ENCODE measurements at places on chromosomes 5 and 9.

DNA sequence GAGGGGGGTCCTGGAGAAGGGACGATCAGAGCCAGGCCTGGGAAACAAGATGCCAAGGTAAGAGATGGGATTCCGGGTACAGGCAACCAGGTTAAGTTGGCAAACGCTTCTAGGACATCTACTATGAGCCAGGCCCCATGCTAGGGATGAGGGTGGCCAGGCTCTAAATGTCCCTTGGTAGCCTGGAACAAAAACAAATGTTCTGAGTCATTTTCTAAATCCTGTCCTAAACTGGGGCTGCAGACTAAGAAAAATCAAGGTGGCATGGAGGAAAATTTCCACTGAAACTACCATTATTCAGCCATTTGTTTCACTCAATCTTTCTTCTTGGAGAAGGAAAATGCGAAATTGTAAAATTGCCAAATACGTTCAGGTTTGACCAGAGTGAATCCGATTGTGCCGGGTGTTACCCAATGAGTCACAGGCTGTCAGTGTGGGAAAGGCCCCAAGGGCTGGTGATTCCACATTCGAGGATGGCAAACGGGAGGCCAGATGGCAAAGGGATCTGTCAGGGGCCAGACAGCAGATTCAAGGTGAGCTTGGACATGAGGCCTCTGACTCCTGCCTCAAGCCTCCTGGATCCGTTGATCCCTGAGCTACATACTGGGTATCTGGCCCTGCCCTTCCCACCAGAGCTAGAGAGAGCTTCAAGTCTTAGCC lies 57.6 kb downstream of the PAX5 start:
- DNase-seq, result no peak

GRCh38 chr9:104503963-104504362 lies at the start of gene OR13F1:
Gene OR13F1, plus strand, starts transcription at chr9:104504263. Its CDS starts 0 bp downstream, at chr9:104504263.
- no peak for DNase-seq

DNA sequence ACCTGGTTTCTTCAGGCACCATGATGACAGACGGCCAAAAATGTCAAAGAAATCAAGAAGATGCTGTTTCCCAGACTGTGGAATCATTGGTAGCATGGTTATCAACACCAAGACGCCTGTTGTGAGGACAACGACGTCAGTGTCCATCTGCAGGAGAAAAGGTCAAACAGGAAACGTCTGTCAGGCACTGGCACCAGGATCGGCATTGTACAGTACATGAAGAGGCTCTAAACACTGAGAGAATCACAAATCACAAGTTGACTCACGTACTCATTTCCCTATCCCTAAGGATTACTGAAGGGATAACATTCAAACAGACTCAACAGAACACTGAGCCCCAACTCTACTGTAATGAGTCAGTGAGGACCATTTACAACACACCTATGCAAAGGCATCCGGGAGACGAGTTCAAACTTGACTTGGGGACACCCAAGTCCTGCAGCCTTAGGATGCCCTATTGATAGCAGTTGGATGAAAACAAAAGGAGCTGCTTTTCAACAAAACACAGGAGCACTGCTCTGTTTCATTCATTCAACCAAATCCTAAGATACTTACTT lies 21.0 kb downstream of the TSC1 start:
- no peak for DNase-seq

- DNase-seq, result no peak
Observed at GRCh38 chr9:109812818-109813281, 32.9 kb downstream of the PALM2AKAP2 start.

DNA sequence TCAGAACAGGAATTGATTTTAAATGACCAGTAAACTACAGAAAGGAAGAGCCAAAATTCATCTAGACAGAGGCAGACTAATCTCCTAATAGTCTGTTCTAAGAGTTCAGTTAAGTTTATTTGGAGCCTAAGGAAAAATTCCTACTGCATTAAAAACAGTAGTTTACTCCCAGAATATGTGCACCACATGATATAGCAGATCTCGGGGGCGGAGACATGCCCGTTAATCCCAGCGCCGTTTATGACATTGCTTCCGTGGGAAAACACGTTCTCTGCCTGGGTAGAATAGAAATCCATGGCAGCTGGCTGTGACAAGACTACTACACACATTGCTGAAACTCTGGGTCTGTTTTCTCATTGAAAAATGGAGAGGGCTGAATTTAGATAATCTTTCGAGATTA lies 11.4 kb downstream of the HABP4 start:
- DNase-seq, result no peak

DNA sequence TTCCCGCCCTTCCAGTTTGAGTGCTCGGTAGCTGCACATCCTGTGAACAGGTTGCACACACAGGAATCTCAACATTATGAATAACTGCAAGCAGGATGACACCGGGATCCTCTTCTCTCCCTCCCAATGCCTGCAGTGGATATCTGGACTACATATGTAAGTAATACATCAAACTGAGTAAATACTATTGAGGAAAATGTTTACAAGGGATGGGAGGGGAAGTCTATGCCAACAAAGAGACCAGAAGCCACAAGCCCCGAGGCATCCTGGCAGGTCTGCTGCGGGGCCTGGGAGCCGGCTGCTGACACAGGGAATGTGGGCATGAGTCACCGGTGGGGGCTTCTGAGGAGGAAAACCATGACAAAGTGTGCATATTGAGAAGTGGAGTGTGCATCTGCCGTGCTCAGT lies 8.6 kb upstream of the ANKRD33B start:
- DNase-seq, result no peak

- DNase-seq, result no peak
Observed at GRCh38 chr9:1156794-1157550, 106.8 kb downstream of the DMRT2 start.

- no peak for DNase-seq
Observed at GRCh38 chr9:33498387-33498786, 24.7 kb upstream of the NOL6 start.

Data from cortex of kidney (tissue), 1 donor.